ENCODE measurements at places on chromosomes 7 and 10.

- no peak for DNase-seq
Observed at GRCh38 chr7:148026713-148027112, 563.9 kb upstream of the C7orf33 start.

- no peak for DNase-seq
Observed at GRCh38 chr7:35450456-35451214, 196.7 kb upstream of the TBX20 start.

GRCh38 chr7:25594122-25594521 lies 365.8 kb upstream of the NPVF start:
- DNase-seq: no peak

GRCh38 chr10:29908962-29909361 lies 150.4 kb downstream of the JCAD start:
- DNase-seq: no peak

GRCh38 chr7:105205592-105206237 lies 183.0 kb downstream of the SRPK2 start:
- peak; percentile 11 for DNase-seq

DNA sequence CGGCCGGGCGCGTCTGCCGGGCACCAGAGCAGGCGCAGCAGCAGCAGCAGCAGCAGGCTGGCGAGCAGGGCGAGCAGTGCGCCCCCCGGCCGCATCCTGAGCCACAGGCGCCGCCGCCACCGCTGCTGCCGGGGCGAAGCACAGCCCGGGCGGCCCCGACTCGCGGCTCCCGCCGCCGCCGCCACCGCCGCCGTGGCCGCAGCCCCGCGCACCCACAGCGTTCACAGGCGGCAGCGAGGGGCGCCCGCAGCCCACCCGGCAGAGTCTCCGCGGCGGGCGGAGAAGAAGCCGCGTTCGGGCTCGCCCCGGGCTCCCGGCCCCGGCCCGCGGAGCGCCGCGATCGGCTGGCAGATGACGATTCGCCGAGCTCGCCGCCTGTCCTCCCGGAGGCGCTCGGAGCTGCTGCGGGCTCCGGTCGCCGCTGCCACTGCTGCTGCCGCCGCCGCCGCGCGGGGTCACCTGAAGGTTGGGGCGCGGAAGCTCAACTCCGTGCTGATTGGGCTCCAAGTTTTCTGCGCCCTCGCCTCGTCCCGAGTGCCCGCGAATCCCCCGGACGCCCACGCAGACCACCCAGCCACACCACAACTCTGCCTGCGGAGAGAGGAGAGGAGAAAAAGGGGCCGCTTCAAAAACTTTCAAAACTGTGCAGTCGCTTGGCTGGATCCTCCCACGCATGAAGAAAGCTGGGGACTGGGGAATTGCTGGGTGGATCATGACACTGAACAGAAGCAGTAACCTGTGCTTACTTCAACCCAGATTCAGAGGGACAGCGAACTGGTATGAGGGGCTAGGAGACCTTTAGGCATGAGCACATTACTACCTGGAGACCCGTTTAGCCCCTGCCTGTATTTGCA lies at the start of gene ST8SIA6:
Gene ST8SIA6 (minus strand): TSS at position 435 of the 854 bp plus-strand sequence. CDS start 340 bp downstream, at position 95.
- DNase-seq: no peak

DNA sequence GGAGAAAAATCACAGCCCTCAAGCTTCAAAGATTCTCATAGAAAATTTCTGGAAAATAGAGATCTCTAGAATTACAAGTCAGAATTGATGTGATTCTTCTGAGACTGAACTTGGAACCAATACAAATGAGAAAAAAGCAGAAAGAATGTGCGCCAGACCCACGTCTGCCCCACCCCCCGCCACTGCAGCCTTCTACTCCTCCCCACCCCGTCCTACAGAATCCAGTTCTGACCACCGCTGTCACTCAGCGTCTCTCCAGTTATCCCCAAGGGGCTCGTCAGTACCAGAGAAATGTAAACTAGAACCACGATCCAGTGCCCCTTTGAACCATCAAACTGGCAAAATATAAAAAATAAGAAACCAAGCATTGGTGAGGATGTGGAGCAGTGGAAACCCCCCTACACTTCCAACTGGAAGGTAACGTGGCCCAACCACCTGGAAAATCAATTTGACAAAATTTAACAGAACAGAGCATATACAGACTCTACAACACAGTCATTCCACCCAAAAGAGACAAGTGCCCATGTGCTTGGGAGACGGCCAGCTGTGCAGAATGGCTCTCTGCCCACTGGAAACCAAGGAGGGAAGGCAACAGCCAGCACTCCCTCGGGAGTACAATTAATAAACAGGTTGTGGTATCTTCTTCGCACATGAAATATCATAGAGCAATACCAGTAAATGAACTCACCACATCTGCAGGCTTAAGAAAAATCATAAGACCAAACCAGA lies 397.9 kb downstream of the TNS3 start:
- no peak for DNase-seq

- no peak for DNase-seq
Observed at GRCh38 chr7:116194115-116194514, 16.2 kb upstream of the TES start.

Measured in activated CD4-positive, alpha-beta T cell treated with anti-CD3 and anti-CD28 coated beads, Interleukin-2, amount 50 U/mL, for 24 hours (primary cell).